ENCODE measurements at places on chromosomes 6 and 20.

GRCh38 chr6:91860541-91861335, 1273.9 kb upstream of the MAP3K7 start:
- DNase-seq, result no peak

GRCh38 chr6:128754658-128755256, 128.2 kb upstream of the LAMA2 start:
- no peak for DNase-seq

GRCh38 chr6:35209622-35210247, 4.0 kb upstream of the SCUBE3 start:
- no peak for DNase-seq

DNA sequence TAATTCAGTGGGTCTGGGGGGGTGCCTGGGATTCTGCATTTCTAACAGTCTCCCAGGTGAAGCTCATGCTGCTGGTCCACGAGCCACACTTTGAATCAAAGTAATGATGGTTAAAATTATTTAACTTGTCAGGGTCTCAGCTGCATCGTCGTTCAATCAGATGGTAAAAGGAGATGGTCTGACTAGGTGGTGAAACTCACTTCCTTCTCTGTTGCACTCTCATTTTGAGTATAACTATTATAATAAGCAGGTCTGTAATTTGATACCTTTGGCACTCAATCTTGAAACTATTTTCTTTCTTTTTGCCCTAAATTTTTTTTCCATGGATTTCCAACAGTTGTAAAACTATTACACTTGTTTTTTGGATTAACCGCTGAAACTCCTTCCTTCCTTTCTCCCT, 292.5 kb downstream of the FARS2 start:
- no peak for DNase-seq

GRCh38 chr20:32168184-32168910, 39.2 kb downstream of the PLAGL2 start:
- DNase-seq, result peak; percentile 3

GRCh38 chr6:160986851-160987250, 4.7 kb upstream of the MAP3K4 start:
- no peak for DNase-seq

Measured in HCT116 (cell line).